ENCODE measurements at places on chromosomes 3 and 15.

DNA sequence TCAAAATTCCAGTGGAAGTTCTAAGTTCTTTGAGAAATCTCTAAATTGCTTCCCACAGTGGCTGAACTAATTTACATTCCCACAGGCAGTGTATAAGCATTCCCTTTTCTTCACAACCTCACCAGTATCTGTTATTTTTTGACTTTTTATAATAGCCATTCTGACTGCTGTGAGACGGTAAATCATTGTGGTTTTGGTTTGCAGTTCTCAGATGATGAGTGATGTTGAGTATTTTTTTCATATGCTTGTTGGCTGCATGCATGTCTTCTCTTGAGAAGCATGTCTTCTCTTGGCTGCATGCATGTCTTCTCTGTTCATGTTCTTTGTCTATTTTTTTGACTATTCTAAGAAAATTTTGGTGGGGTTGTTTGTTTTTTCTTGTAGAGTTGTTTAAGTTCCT, 499.6 kb upstream of the CCDC54 start:
- peak; percentile 17 for DNase-seq

DNA sequence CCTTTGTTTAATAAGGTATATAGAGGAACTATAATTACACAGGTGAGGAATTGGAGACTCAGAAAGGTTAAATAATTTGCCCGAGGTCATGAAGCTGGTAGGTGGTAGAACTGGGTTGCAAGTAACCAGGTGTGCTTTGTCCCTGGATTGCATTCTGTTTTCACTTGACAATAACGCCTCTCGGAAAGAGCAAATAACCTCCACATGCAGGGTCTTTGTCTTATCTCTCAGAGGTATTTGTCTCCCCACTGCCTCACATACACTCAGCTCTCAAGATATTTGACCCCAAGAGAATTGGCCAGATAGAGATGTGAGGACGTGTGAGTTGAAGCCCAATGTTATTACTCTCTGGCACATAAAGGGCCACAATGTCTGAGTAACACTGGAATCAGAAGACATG, 320.9 kb upstream of the ONECUT1 start:
- DNase-seq = no peak

- no peak for DNase-seq
Measured at GRCh38 chr15:89002830-89003229, 85.4 kb upstream of the ABHD2 start.

GRCh38 chr3:58349792-58350626, 17.3 kb downstream of the PXK start:
- peak; percentile 81 for DNase-seq

DNA sequence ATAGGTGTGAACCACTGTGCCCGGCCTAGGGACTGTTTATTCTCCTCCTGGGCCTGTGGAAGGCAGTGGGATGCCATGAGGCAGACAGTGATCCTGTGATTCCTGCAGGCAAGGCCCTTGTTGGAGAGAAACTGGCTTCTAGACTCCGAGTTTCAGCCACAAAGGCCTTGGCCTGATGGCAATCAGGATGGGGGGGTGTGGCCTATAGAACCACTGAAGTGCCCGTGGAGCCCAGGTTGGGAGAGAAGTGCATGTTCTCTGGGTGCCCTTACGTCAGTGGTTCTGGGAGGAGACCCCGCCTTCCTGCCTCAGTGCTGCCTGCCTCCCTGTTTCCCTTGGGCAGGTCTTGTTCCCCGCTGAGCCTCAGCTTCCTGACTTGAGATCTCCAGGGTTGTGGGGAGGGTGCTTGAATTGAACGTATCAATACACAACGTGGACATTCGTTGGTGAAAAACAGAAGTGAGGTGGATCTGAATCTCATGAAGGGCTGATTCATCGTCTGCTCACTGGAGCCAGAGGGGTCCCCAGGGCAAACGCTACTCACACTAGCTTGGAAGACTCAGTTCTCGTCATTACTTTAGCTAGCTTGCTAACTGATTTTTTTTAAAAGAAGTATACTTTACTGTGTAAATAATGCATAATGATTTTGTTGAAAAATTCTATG, 31.8 kb downstream of the IRAK2 start:
- DNase-seq = no peak

DNA sequence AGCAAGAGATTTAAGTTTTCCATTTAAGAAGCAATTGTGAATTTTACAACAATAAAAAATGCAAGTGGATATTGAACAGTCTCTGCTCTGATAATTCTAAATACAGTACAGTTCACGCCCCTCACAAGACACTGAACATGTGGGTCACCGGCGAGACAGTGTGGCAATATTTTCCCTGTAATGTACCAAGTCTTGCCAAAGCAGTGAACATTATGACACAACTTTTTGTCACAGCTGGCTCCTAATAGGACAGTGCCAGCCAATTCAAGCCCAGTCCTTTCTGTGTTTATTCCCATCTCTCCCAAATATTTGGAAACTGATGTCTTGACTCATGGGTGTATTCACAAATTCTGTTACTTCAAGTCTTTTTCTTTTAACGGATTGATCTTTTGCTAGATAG, 62.3 kb downstream of the PPARG start:
- no peak for DNase-seq

GRCh38 chr15:65215496-65215895, 4.2 kb upstream of the CILP start:
- no peak for DNase-seq

DNA sequence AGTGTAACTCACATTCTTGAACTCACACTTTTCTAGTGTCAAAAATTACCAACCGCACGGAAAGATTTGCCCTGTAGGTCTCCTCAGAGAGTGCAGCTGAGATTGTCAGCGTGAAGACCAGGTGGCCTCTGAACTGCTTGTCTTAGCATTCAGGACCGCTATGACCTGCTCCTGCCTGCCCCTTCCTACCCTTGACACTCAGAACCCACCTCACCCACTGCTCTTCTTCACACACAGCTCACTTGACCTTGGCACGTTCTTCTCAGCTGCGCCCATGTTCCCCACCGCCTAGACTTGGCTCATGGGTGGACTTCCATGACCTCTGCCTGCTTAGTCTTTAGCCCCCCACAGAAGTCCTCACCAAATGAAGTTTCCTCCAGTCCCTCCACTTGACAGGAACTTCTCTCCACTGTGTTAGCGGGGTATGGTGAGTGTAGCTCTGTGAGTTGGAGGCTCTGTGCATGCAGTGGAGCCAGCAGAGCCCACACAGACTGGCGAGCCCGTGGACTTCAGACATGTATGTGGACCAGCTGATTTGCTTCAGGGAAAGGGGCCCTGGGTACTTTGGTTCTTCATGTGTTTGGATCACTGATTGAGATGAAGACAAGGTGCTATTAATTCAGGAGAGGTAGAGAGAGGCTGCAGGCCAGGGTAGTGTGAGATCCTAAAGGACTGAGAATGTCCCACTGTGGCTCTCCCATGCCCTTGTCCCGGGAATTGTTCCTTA, 221.3 kb downstream of the OPA1 start:
- no peak for DNase-seq

All from DND-41 (cell line).